ENCODE measurements at places on chromosomes 12 and 14.

DNA sequence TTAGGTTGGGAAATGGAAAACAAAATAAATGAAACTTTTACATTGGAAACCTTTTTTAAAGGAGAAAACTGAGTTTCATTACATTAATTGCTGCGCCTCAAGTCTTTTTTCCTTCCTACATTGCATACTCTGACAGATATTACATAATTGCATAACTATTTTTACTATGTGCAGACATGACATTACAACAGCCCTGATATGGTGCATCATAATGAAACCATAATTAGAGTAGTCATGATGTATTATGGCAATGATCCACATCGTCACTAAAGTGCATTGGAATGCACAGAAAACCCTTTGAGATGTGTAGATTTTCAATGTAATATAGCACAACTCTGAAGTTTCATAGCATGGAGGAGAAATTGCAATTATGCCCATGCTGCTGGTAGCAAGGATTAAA is 217.8 kb upstream of the NPAS3 start:
- no peak for DNase-seq

- peak; percentile 59 for DNase-seq
Measured at GRCh38 chr14:24274101-24274543, 2.7 kb upstream of the RABGGTA start.

DNA sequence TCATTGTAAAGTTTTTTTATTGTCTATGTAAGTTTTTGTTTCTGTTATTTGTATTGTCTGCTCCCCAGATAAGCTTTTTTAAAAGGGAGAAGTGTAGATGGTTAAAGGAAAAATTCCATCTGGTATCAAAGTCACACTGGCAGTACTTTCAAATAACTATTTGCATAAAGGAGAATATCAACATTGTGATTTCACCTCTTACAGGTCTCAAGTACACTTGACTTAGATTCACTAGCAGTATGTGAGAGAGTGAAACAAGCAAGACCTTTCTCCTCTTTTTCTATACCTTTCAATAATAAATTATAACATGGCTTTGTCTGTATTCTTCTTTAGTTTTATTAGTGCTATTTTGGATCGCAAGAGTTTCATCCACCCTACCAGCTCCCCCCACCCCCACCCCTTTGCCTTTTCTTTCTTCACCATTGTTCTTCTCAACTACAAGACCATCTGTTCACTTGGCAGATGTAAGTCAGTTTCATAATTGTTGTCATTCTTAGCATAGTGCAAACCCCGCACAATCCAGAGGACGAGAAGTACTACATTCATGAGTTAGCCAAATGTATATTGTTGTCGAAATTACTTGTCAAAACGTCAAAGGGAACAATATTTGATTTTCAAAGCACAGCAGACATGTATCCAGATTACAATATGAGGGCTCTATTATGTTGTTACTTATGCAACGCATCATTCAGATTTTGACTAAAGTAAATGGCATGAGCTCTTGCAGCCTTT is 602.7 kb upstream of the FLRT2 start:
- no peak for DNase-seq

GRCh38 chr12:40646456-40646855 is 45.8 kb upstream of the CNTN1 start:
- DNase-seq, result no peak

DNA sequence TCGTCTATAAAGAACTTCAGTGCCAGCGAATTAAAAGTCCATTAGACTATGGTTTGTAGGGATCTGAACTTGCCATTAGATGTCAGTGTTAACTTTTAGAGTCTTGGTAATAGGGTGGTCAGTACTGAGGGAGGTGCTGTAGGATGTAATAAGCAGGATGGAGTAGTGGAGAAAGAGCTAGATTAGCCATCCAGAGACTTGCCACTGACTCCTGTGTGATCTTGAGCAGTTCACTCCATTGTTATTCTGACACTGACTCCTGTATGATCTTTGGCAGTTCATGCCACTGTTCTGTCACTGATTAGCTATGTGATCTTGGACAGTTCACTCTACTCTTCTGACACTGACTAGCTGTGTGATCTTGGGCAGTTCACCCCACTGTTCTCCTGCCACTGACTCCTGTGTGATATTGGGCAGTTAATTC is 133.6 kb downstream of the TTLL5 start:
- DNase-seq, result no peak

GRCh38 chr14:74838166-74838565 is 37.8 kb downstream of the PROX2 start:
- DNase-seq, result no peak

- DNase-seq, result peak; percentile 30
Measured at GRCh38 chr12:63068857-63069442, 82.1 kb downstream of the AVPR1A start.

DNA sequence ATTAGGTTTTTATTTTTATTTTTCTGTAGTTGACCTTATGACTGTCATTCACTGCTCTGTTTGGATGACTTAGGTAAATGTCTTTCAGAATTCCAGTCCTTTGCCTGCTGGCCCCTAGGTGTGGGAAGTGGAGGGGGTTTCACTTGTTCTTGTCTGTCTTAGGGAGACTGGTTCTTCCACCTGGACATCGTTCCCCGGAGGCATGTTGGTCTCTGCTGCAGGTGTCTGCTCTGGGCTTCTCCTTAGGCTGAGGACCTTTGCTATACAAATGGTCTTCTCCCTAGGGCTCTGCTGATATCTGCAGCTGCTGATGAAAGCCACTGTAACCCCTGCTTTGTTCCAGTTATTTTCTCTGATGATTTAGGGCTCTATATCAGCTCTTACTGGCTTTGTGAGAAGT is 97.1 kb downstream of the OTOGL start:
- DNase-seq, result no peak

GRCh38 chr12:23722655-23723054 is 226.8 kb downstream of the SOX5 start:
- DNase-seq, result no peak

GRCh38 chr12:57149245-57149900 is 2.0 kb upstream of the LRP1-AS start:
- no peak for DNase-seq

- DNase-seq, result no peak
Measured at GRCh38 chr14:22410497-22410896, 178.5 kb downstream of the DAD1 start.

DNA sequence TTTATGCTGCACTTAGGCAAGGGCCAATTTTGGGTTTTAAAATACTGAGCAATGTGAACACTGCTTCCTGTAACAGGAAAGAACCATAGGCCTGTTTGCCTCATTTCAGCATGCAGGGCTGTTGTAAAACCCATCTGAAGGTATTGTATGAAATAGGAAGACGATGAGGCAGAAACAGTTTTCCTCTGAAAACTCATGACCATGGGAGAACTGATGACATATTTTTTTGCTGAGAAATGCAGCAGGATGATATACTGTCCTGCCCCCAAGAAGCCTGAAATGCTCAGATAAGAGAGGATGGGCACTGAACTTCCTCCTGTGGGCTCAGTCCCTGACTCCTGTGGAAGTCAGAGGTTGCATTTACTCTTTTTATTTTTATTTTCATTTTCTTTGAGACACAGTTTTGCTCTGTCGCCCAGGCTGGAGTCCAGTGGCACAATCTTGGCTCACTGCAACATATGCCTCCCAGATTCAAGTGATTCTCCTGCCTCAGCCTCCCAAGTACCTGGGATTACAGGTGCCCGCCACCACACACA is 17.4 kb downstream of the PYGL start:
- DNase-seq, result no peak

GRCh38 chr14:93305725-93306418 is 27.0 kb downstream of the BTBD7 start:
- no peak for DNase-seq

DNA sequence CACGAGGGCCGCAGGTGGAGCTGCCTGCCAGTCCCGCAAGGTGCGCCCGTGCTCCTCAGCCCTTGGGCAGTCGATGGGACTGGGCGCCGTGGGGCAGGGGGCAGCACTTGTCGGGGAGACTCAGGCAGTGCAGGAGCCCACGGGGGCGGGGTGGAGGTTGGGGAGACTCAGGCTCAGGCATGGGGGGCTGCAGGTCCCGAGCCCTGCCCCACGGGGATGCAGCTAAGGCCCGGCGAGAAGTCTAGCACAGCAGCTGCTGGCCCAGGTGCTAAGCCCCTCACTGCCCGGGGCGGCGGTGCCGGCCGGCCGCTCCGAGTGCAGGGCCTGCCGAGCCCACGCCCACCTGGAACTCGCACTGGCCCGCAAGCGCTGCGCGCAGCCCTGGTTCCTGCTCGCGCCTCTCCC is 39.2 kb upstream of the P2RX7 start:
- DNase-seq, result no peak

- peak; percentile 55 for DNase-seq
Measured at GRCh38 chr12:31835276-31835882, 106.6 kb upstream of the AMN1 start.

All from OCI-LY7 (cell line).